ENCODE measurements at places on chromosomes 1 and 21. TPM values are rescaled to one million over a fixed set of nuclear protein-coding genes. Genes with fewer than 3 reads are reported as not detected.

Gene CCDC27
- total RNA-seq: not detected

Gene DFFA
- 39.0 TPM for total RNA-seq

Gene EDEM3
- 26.4 TPM for total RNA-seq

Gene SH3D21
- total RNA-seq: 19.5 TPM

Gene AIRE
- 0.70 TPM for total RNA-seq

Gene KMO
- 7.8 TPM for total RNA-seq

Gene MUTYH
- total RNA-seq: 29.0 TPM

Gene FCMR
- 2.5 TPM for total RNA-seq

Gene GPR137B
- total RNA-seq: 23.5 TPM

Gene NR5A2
- total RNA-seq: 2.2 TPM

Gene PLA2G2D
- total RNA-seq: not detected

Gene TGFB2
- 11.7 TPM for total RNA-seq

Gene TMEM200B
- 16.1 TPM for total RNA-seq

Gene ZNF124
- 160 TPM for total RNA-seq

Gene DNAH14
- total RNA-seq: 40.9 TPM

Gene STUM
- total RNA-seq: 0.99 TPM

Gene OR10Z1
- total RNA-seq: not detected

Gene FUBP1
- total RNA-seq: 272 TPM

Gene LHX4
- total RNA-seq: not detected

Gene SPRR2F
- total RNA-seq: not detected

Gene COL9A2
- 18.7 TPM for total RNA-seq

Gene CLIC4
- total RNA-seq: 138 TPM

Gene SPRR1A
- total RNA-seq: not detected

Gene THEM5
- total RNA-seq: 0.41 TPM

Gene NPR1
- 61.4 TPM for total RNA-seq

Gene KLHDC9
- 10.7 TPM for total RNA-seq

Gene IL22RA1
- 2.0 TPM for total RNA-seq

Gene SPRR3
- 0.58 TPM for total RNA-seq

Gene PGBD2
- 9.1 TPM for total RNA-seq

Gene LINGO4
- 0.47 TPM for total RNA-seq

Gene SUMO3
- 54.2 TPM for total RNA-seq

Gene USP21
- total RNA-seq: 27.8 TPM

Gene SIPA1L2
- 51.1 TPM for total RNA-seq

Gene NBPF6
- not detected for total RNA-seq

Gene RGSL1
- not detected for total RNA-seq

Gene SLAMF1
- 0.64 TPM for total RNA-seq

Gene ANGPTL7
- 0.35 TPM for total RNA-seq

Gene LEPR
- total RNA-seq: 13.5 TPM

Gene PADI2
- total RNA-seq: 21.5 TPM

Gene ADORA3
- total RNA-seq: 0.88 TPM

Gene UBE4B
- 50.6 TPM for total RNA-seq

Gene SLC44A5
- total RNA-seq: 8.4 TPM

Gene EVI5
- 45.8 TPM for total RNA-seq

Gene WARS2
- 24.1 TPM for total RNA-seq

Gene MAPKAPK2
- total RNA-seq: 40.3 TPM

Gene RNU1-3
- 7,909 TPM for total RNA-seq

Gene CYP4B1
- total RNA-seq: 4.8 TPM

Gene APCS
- not detected for total RNA-seq

Gene ZNF695
- total RNA-seq: 4.2 TPM

Gene OR2L5
- total RNA-seq: not detected

Gene RGS7
- 5.0 TPM for total RNA-seq

Gene LCE3E
- not detected for total RNA-seq

Gene AJAP1
- total RNA-seq: 4.0 TPM

Gene MDM4
- total RNA-seq: 78.8 TPM

Gene IFI44L
- 8.1 TPM for total RNA-seq
